ENCODE measurements at places on chromosomes 11 and 22.

DNA sequence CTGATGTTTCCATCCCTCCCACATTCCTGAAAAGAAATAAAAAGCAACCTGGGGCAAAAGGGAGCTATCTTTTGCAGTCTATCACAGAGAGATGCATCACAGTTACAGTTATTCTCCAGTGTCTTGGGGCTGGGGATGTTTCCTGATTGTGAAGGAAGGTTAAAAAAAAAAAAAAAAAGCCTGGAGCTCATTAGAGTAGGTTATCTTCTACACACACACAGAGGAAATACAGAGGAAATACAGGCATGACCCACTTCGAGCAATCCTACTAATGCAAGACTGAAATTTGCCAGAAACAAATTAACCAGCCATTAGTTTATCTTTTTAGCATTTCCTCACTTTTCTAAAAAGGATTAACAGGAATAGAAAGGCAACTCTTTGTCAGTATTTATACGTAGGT lies 89.4 kb upstream of the CLMP start:
- DNase-seq = no peak

- DNase-seq = no peak
Measured at GRCh38 chr22:26476705-26477340, 6.8 kb downstream of the HPS4 start.

GRCh38 chr22:29078869-29079207 lies 6.0 kb downstream of the KREMEN1 start:
- DNase-seq = no peak

DNA sequence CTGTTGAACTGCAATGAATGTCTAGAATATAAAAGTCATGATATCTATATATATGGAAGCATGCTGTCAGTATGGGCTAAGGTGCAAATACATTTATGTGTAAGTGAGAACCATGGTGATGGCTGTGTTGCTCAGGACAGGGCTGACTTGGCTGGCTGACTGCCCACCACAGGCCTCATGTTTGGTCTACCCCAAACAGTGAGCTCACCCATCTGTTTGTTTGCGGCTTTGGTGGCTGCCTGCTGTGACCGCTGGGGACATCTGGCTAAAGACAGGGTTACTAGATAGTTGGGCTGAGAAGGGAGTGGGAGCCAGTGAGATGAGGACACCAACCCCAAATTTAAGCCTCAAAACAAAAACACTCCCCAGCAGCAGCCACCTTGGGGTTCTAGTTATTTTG lies 6.3 kb downstream of the CD44 start:
- DNase-seq = no peak

GRCh38 chr11:101552888-101553287 lies 30.9 kb downstream of the TRPC6 start:
- DNase-seq = no peak

- DNase-seq = no peak
Measured at GRCh38 chr11:16184588-16184987, 171.8 kb downstream of the SOX6 start.

- no peak for DNase-seq
Measured at GRCh38 chr22:39431821-39432251, 25.0 kb upstream of the MGAT3 start.

- no peak for DNase-seq
Measured at GRCh38 chr11:1406571-1407485, 17.1 kb downstream of the BRSK2 start.

DNA sequence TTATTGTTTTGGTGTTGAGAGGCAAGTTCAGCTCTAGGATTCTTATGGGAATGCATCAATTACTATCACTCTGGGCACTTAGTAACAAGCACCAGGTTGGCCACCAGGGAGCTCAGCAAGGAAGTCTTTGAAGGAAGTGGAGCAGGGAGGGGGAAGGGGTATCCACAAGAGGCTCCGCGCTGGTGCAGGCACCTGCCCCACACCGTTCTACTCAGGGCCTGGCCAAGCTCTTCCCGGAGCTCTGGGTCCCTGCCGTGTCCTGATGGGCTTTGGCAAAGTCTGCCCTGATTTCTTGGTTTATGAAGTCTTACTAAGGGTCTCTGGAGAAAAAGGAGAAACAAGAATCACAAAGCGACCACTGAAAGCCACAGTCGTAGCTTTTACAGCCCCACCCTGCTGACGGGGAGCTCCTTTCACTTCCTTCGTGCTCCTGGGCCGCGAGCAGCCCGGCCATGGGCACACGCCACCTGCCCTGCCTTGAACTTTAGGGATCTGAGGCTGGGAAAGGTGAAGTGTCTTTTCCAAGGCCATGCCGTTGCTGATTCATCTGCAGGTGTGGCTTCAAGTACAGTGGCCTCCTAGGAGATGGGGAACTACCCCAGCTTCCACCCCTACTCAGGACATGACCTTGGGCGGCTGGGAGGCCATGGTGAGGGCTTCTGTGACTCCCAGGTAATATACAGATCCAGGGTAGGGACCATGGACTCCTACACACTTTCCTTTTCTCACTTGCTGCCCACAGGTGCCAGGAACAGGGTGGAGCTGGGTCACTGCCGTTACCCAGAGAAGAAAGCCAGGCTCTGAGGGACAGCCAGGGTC lies 15.9 kb upstream of the LRRC32 start:
- no peak for DNase-seq

DNA sequence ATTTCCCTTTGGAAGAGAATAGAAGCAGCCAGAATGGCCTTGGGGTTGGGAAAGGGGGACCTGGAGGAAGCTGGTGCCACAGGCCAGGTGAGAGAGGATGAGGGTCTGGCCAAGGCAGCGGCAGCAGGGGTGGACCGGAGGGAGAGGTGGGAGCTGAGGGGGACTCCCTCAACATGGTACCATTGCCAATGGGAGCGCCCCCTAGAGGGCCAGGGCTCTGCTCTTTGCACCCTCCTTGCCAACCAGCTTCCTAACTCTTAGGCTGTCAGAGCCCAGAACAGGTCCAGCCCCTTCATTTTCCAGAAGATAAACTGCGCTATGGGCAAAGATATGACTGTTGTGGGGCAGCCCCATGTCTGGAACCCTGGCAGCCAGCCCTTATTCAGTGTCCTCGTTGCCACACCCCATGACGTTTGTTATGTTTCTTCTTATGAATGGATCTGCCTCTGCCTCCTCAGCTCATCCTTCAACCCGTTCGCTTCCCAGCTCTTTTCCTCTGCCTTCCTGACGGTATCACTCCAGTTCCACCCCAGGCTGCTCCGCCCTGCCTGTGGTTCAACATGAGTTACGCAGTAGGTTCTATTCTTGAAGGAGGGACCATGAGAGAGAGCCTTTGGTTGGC lies 185.2 kb downstream of the GRIK4 start:
- DNase-seq = no peak

DNA sequence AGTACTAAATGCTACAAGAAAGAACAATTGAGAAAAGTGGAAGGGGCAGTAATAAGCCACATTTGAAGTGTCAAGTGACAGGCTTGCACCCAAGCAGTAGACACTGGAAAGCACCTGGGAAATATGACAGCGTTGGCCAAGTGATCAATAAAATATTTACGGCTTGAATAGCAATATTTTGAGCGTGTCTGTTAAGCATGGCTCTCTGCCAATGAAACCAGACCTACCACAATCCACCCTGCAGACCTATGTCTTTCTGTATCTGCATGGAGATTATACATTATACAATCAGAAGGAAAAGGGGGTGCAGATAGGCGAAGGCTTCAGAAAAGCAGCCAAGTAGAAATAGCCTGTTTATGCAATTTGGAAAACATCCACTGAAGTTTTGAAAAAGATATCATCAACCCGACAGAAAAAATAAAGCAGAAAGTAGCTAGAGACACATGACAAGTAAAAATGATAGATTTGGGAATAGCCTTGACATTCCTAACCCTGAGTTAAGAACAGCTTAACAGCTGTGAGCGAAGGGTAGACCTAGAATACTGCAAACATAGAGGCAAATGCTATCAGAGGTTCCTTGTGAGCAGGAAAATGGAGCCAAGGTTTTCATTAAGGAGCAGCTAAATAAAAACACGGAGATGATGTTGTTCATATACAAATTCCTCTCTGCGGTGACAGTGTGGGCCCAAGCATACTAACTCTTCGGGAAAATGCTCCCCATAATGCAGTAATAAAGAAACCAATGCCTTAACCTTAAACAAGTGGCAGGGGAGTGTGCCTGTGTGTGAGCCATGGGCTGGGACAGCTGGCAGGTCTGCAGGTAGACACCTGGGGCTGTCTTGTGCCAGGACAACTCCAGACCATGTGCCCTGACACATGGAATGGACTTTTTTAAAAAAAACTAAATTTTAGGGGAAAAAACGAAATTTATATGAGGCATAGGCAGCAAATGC lies 71.3 kb downstream of the ETS1 start:
- DNase-seq = no peak

DNA sequence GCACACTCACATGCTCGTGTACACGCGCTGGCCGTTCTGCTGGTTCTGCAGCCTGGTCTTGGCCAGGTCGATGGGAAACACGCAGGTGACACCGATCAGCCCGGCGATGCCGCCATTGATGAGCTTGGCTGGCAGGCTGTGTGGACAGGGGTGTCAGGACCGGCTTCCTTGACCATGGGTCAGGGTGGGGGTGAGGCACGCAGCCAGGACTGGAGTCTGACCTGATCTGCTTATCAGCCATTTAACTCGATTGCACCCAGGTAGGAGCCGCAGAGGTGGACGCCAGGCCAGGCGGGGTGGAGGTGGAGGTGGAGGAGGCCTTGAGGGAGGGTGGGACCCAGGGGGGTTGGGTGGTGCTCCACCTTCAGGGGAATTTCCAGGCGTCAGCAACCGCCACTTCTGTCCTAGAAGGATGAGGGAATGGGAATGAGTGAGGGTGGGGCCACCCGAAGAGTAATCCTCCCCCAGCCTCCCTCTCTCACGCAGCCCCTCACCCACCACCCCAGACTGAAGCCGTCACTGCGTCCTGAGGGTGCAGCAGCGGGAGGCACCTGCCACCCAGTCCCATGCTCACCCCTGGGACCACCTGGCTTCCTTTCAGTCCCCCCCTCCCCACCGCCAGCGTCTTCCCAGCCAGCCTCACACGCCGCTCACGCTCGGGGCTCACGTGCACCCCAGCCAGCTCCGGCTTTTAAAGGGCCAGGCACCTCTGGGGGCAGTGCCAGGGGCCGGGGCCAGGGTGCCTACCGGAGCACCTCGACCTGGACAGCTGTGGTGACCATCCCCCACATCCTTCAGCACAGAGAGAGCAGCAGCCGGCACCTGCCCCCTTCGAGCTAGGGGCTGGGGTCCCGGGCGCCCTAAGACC lies 3.1 kb downstream of the SLC25A22 start:
- DNase-seq = no peak

GRCh38 chr22:49491726-49492125 lies 335.9 kb downstream of the BRD1 start:
- DNase-seq = no peak

DNA sequence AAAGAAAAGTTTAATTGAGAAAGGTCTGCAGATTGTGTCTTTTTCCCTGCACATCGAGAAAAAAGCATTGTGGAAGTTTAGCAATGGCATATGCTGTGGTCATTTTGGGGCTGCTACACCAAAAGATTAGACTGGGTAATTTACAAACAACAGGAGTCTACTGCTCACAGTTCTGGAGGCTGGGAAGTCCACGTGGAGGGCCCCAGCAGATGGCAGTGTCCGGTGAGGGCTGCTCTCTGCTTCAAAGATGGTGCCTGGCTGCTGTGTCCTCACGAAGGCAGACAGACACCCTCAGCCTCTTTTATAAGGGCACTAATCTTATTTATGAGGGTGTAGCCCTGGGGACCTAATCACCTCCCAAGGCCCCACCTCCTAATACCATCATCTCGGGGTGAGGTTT lies 21.1 kb downstream of the PHF21B start:
- DNase-seq = no peak

GRCh38 chr22:49983148-49984042 lies 22.8 kb downstream of the PIM3 start:
- DNase-seq = no peak

DNA sequence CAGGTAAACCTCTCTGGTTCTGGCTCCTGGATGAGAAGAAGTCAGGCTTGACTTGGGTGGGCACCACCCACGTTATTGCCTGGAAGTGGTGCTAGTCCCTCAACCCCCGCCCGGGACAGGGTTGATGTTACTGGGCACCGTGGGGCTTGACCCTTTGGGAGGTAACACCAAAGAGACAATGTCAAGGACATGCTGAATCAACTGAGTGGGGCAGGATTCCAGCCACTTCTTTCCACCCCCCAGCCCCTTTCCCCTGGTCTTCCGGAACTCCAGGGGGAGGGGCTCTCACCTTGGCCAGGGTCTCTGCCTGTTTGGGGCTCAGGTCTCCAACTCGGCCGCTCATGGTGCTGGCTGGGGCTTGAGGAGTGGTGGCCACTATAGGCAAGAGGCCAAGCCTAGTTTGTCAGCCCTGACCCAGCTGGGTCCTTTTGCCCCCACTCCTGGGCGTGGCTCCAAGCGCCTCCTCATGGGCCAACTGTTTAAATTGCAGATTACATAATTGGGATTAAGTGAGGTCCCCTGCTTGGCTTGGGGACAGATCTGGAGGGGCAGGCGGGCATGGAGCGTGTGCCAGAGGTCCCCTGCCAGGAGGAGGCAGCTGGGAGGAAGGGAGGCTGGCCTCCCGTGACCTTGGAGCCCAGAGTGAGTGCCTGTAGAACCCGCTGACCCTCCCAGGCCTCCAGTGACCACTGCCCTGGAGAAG lies at the start of gene SEC14L3:
Gene SEC14L3 (minus strand): TSS at position 402 of the 703 bp plus-strand sequence. CDS start 59 bp downstream, at position 343.
- no peak for DNase-seq

GRCh38 chr11:129119036-129119435 lies 73.1 kb downstream of the ARHGAP32 start:
- no peak for DNase-seq

All from esophagus squamous epithelium (tissue), 5 donors.